ENCODE measurements at places on chromosomes 1 and 21. TPM values are rescaled to one million over a fixed set of nuclear protein-coding genes. Genes with fewer than 3 reads are reported as not detected.

The C1orf226 gene
- total RNA-seq: 2.2 TPM

The CAMK1G gene
- total RNA-seq: 3.4 TPM

The NBPF4 gene
- not detected for total RNA-seq

The PMF1 gene
- 29.0 TPM for total RNA-seq

The FCER1G gene
- total RNA-seq: 1.2 TPM

The CXADR gene
- total RNA-seq: 255 TPM

The LIX1L gene
- 22.4 TPM for total RNA-seq
